ENCODE measurements at places on chromosomes 2 and 18.

- DNase-seq = no peak
Observed at GRCh38 chr2:37589298-37589697, 82.1 kb downstream of the CDC42EP3 start.

DNA sequence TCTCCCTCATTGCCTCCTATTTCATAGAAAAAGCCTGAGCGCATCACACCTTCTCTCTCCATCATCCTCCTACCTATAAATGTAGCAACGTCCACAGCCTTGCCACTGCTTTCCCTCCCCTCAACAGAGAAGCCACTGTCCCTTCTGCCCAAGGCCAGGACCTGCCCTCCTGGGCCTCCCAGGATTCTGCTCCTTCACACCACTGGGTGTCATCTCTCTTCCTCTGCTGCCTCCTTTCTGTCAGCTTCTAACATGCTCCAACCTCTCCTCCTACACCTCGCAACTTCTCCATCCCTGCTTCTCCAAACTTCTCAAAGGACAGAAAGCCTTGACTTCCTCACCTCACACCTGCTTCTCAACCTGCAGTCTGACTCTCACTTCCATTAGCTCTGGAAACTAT is 21.2 kb upstream of the ME2 start:
- no peak for DNase-seq

- no peak for DNase-seq
Observed at GRCh38 chr2:42297322-42297936, 63.6 kb downstream of the COX7A2L start.

GRCh38 chr2:181239201-181239799 is 217.9 kb upstream of the ITGA4 start:
- DNase-seq = peak; percentile 6

- DNase-seq = peak; percentile 85
Observed at GRCh38 chr2:73291093-73291460, 2.3 kb downstream of the EGR4 start.

DNA sequence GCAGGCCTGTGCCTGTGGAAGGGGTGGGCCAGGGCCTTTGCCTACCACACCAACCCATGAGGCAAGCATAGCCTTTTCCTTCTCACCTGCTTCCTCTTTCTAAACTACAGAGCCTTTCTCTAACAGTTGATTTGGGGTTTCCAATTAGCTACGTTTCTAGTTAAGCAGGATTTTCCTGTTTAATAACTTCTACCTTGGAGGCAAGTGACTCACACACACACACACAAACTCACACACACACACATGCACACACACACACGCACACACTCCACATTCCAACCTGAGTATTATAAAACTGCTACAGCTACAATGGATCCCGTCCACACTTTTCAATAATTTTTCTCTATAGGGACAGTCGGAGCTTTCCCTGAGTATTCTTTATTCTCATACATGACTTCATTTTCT is 84.9 kb downstream of the SOX11 start:
- DNase-seq = no peak

DNA sequence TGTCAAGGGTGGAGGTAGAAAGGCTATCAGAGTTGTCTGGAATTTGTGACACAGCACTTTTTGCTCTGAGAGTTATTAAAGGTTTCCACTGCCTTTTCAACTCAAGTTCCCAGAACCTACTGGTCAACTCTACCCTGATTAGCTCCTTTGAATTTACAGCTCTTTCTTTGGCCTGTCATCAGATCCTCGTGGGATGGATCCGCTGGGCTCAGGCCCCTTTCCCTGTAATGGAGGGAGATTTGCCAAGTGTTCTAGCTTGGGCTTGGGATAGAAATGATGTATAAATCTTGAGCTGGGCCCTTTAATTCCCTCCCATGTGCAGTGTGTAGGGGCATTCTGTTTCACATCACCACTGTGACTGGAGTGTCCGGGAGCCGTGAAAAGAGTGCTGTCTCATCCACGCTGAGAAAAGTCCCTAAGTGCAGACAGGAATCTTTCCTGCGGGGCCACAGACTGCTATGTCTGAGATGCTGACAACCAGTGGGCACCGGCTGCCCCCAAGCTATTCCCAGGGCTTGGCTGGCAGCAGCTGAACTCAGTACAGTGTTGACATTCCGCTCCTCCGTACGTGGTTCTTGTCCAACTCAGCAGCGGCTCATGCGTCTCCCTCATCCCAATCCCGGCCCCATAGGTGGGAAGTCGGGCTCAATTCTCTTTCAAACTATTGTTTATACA is 46.9 kb upstream of the ARHGAP28 start:
- DNase-seq = no peak

DNA sequence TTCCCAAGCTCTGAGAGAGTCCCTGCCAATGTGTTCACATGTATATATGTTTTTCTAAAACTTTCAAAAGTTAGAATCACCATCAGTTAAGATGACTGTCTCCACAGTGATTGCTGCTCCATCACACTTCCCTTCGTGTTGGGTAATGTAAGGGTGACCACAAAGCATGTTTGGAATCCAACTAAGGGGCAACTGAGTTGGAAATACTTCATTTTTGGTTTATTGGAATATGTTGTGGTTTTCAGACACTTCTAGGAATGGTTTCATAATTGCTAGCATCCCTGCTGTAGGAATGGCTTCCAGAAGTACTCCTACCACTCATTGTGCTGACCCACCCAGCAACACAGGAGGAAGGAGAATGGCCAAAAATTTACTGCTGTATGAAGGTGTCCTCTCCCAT is 212.5 kb upstream of the GULP1 start:
- peak; percentile 73 for DNase-seq

- DNase-seq = no peak
Observed at GRCh38 chr2:126776255-126776654, 120.3 kb downstream of the GYPC start.

GRCh38 chr2:225894236-225894980 is 494.9 kb downstream of the NYAP2 start:
- peak; percentile 59 for DNase-seq

GRCh38 chr2:5995832-5996231 is 303.6 kb downstream of the SOX11 start:
- no peak for DNase-seq

- DNase-seq = no peak
Observed at GRCh38 chr2:144233317-144233716, 286.6 kb downstream of the ZEB2 start.

DNA sequence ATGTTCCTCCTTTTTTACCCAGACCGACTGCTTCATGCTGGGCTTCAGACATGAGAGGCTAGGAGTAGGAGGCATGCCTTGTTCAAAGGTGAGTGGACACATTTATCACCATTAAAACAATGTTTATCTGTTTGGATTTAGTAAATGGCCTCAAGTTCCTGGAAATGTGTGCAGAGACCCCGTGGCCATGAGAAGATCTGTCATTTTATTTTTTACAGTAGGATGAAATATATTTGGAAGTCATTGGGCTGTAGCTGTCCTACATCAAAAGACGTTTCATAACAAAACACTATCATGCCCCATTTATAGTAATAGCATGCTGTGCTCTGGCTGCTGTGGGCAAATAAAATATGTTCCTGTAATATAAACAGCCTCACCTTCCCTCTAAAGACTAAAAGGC is 403.9 kb upstream of the TNP1 start:
- DNase-seq = no peak

DNA sequence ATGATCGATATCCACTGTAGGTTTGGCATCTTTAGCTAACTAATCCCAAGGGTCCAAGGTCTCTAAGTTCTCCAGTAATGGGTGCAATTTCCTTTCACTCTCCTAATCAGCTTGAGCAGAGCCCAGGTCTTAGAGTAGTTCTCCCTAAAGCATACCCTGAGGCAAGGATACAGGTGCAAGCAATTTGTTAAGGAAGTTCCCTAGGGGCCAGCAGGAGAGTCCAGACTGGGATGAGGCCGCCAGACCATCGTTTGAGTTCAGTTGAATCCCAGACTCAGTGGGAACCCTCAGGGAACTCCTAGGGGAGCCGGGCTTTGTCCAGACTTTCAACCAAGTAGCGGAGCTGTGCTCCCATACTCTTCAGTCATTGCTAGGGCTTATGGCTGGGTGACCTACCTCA is 835.4 kb upstream of the CDH2 start:
- DNase-seq = no peak

DNA sequence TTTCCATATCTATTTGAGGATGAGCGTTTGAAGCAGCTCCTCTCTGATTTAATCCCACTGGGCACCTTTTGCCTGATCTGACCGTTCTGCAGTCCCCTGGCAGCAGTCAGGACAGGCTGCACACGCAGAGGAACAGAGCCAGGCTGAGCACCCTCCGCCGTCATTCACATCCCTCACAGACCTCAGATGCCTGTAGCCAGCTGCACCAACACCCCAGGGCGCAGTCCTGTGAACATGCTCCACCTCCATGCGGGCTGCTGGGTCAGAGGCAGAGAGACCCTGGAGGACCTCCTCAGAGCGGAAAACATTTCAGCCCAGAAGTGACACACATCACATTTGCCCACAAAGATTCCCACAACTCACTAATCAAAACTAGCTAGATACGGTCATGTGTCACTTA is 146.1 kb downstream of the SEPTIN10 start:
- DNase-seq = no peak

DNA sequence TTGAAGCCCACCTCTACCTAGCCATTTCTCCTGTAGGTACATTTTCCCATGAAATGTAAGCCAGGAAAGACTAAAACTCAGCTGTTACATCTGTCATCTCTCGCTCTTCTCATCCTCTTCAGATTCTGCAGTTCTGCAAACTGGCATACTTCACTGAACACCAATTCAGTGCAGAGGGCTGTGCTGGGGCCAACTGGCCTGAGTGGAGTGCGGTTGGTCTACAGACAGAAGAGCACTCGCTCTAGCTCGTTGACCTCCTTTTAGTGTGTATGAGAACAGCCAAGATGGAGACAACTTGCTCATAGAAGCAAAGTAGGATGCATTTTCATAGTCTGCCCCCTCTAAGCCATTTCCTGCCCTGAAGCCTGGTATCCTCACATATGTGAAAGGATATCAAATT is 862.6 kb downstream of the BCL11A start:
- no peak for DNase-seq

DNA sequence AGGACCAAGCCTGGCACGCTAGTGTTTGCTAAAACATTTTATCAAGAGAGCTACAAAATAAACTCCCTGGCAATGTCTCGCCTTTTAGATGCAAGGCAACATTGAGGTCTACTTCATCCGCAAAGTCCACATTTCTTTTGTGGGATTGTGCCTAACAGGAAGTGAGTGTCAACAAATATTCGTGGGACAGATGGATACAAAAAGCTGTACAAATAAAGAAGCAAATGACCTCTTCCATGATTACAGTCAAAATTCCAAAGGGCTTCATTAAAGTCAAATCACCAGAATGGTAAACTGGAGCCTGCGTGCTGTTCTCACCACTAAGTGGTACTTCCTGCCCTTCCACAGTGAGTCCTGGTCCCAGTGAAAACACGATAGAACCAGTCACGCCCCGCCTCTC is 40.4 kb downstream of the L3MBTL4 start:
- no peak for DNase-seq

- no peak for DNase-seq
Observed at GRCh38 chr2:175312137-175312536, 130.6 kb upstream of the ATP5MC3 start.

DNA sequence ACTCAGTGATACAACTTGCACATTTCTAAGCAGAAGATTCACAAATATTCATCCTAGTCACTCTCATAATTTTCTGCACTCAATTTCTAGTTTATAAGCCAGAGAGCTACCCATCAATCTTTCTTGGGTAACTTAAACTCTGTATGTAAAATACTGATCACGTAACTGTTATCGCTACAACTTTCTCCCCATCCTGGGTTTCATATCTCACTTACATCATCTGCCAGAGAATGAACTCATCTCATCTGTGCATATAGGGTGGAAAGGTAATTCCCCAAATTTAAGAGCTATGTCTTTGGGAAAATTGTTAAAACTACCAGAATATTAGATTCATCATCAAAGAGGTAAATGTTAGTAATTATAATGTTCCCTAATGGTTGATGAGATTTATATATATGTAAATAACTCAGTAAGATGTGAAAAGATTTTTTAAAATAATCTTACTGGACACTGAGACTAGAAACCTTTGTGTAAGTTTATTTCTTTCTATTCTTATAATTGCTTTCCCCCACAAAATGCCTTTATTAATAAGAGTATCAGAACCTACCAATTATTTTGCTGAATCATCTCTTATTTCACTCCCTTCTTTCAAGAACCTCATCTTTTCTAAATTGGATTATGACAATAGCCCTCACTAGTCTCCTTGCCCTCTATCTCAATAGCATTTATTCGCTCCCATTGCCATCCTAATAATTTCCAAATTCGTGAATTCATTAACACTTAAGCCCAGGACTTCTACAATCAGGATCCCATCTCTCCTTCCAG is 729.0 kb downstream of the EPHA4 start:
- DNase-seq = no peak

DNA sequence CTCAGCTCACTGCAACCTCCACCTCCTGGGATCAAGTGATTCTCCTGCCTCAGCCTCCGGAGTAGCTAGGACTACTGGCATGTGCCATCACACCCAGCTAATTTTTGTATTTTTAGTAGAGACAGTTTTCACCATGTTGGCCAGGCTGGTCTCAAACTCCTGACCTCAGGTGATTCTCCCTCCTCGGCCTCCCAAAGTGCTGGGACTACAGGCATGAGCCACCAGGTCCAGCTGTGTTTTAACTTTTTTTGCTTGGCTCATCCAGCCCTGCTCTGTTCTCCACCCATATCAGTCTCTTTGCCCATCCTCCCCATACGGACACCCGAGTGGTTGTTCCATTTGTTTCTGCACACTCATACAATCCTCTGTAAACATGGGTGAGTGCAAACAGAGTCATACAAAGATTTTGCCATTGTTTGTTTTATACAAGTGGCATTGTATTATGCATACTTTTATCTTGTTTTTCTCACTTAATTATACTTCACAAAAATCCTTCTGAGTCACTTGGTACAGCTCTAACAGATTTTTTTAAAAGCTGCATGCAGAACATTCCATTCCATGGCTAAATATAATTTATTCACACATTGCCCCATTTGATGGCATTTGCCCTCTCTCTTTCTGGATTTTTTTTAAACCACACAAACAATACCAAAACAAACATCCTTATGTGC is 5.3 kb downstream of the APOB start:
- no peak for DNase-seq

- no peak for DNase-seq
Observed at GRCh38 chr2:54670485-54671009, 52.9 kb upstream of the EML6 start.

GRCh38 chr18:75341267-75341666 is 86.2 kb downstream of the SMIM21 start:
- DNase-seq = no peak

Data from GM03348 (cell line).